ENCODE measurements at places on chromosomes 7 and 10.

- no peaks in the 10 kb centered on the region for H3K27me3 ChIP-seq
- no peaks in the 10 kb centered on the region for H3K36me3 ChIP-seq
- no peak overlapping the region for H3K4me3 ChIP-seq
- H3K27ac ChIP-seq: no peak overlapping the region
Measured at GRCh38 chr10:22609251-22609650, 105.1 kb downstream of the PIP4K2A start.

DNA sequence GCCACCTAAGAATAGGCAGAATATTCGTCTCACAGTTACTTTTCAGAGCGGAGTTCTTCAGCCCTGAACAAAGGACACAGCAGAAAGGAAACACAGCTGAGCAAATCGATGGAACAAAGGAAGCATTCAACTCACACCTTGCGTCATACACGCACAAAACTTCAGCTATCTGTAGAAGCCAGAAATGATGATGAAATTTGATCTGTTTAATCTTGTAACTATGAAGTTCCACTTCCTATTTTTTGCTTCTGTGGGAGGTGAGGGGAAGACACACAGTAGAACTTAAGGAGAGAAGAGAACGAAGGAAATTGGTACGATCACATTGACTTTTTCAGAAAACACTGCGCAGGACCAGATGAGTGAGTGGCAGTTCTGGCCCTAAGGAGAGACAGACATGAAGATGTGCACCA is 26.2 kb downstream of the FAM171A1 start:
- H3K4me3 ChIP-seq: no peak overlapping the region
- H3K36me3 ChIP-seq: no peaks in the 10 kb centered on the region
- no peak for DNase-seq
- peaks cover 2% of the 10 kb centered on the region for H3K4me1 ChIP-seq

- no peaks in the 10 kb centered on the region for H3K27me3 ChIP-seq
- peaks cover 19% of the 10 kb centered on the region for H3K4me1 ChIP-seq
- no peaks in the 10 kb centered on the region for H3K36me3 ChIP-seq
- H3K4me3 ChIP-seq: no peak overlapping the region
Measured at GRCh38 chr10:77156406-77156879, 481.2 kb downstream of the KCNMA1 start.

DNA sequence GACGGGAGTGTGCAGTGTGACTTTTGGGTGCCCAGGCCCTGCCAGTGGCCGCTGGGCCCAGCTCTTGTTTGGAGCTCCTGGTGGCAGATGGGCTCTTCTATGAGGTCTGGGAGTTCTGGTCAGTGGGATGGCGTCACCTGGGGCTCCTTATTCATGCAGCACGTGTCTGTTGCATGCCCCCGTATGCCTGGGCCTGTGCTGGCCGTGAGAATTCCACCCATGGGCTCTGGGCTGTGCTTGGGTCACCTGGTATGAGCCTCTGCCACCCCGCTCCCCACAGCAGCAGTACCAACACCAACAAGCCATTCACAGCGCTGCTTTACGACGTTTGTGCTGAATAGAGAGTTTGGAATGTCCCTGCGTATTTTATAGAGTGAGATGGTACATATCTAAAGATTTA is 27.1 kb downstream of the INPP5A start:
- H3K27me3 ChIP-seq: no peaks in the 10 kb centered on the region
- DNase-seq: no peak
- no peak overlapping the region for H3K27ac ChIP-seq
- H3K4me1 ChIP-seq: peaks cover 30% of the 10 kb centered on the region
- no peaks in the 10 kb centered on the region for H3K36me3 ChIP-seq

DNA sequence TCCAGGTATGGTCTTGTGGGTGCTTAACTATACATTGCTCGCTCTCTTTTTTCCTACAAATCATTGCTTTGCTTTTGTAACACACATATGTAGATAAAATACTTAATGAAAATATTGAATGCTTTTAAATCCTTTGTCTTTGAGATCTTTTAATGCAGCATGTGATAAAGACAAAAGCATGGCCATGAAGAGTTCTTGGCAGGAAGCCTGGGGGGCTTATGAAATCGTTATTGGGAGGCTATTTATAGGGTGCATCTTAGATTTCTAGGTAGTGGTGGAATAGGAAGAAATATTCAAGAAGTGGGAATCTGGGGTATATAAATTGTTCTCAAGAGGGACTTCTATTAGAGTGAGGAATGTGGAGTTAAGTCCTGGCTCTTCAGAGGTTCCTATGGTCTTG is 21.9 kb downstream of the UBE2D1 start:
- H3K27ac ChIP-seq: no peak overlapping the region
- no peak overlapping the region for H3K4me3 ChIP-seq
- no peaks in the 10 kb centered on the region for H3K36me3 ChIP-seq
- no peak for DNase-seq
- H3K4me1 ChIP-seq: peaks cover 8% of the 10 kb centered on the region

DNA sequence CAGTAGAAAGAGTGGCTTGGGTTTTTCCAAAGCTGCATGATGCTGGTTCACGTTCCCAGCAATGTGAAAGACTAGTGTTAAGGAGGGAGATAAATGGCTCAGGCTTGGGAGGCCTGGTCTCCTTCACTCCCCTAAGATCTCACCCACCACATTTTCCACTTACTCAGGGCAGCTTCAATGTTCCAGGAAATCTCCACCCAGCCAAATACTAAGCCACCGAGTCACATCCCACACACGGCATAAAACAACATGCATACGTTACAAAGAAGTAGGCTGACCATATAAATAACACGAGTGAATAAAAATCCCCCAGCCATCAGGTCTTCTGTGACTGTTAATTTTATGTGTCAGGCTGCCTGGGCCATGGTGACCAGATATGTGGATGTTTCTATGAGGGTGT is 303.5 kb downstream of the SFMBT2 start:
- no peaks in the 10 kb centered on the region for H3K4me1 ChIP-seq
- no peak overlapping the region for H3K27ac ChIP-seq
- no peaks in the 10 kb centered on the region for H3K36me3 ChIP-seq
- no peaks in the 10 kb centered on the region for H3K27me3 ChIP-seq
- H3K4me3 ChIP-seq: no peak overlapping the region

DNA sequence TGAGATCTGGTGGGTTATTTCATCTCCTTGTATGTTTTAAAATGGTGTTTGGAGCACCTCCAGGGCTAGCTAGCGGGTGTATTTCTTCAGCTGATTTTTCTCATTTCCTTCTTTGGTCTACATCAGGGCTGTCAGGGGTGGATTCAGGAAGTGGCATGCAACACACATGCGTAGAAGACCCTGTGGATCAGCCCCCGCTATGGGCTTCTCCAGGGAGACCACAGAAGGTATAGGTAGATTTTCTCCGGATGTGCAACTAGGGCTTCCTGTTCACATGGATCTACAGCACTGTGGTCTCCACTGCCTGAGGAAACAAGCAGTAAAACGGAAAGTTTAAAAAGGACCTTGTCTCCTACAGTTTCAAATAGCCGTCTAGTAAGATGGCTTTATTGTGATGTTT is 10.4 kb downstream of the NUB1 start:
- no peaks in the 10 kb centered on the region for H3K27me3 ChIP-seq
- no peak overlapping the region for H3K4me3 ChIP-seq
- peaks cover 9% of the 10 kb centered on the region for H3K4me1 ChIP-seq

DNA sequence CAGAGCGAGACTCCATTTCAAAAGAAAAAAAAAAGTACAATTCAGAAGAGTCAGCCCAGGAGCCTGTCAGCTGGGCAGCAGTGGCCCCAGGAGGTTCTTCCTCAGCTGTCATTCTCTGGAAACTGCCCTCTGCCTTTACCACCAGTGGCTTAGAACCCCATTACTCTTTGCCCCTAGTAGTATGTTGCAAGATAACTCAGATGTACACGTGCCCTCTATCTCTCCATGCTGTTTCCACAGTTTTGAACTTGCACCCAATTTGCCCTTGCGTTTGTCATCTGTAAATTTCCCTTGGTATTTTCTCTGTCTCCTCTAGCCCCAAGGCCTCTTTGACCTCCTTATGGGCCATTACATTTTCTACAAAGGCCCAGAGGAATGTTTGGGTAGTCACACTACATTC is 56.7 kb upstream of the PRKAR2B start:
- no peaks in the 10 kb centered on the region for H3K4me1 ChIP-seq
- no peak overlapping the region for H3K4me3 ChIP-seq
- DNase-seq: no peak
- no peaks in the 10 kb centered on the region for H3K27me3 ChIP-seq

- no peak overlapping the region for H3K4me3 ChIP-seq
- DNase-seq: no peak
- no peaks in the 10 kb centered on the region for H3K4me1 ChIP-seq
Measured at GRCh38 chr10:60604342-60604741, 173.9 kb upstream of the CDK1 start.

- H3K27ac ChIP-seq: peak within 1 kb of the TSS; percentile 94
- H3K4me1 ChIP-seq: peaks cover 21% of the 10 kb centered on the region
Measured at GRCh38 chr7:129952653-129953560, at the start of gene UBE2H. TSS of gene UBE2H (minus strand) at chr7:129952960. CDS start at chr7:129952555, 405 bp downstream.

GRCh38 chr10:104033966-104034365 is 51.7 kb downstream of the COL17A1 start:
- 0 out of 2 replicates have a peak, but pooled peaks cover 2% of the 10 kb centered on the region for H3K36me3 ChIP-seq
- no peak overlapping the region for H3K27ac ChIP-seq
- no peaks in the 10 kb centered on the region for H3K4me1 ChIP-seq

GRCh38 chr7:122770686-122771335 is 68.1 kb upstream of the RNF148 start:
- no peak for DNase-seq
- no peaks in the 10 kb centered on the region for H3K27me3 ChIP-seq
- no peak overlapping the region for H3K27ac ChIP-seq

GRCh38 chr10:27792216-27792615 is 46.6 kb upstream of the MKX start:
- H3K27ac ChIP-seq: no peak overlapping the region
- no peaks in the 10 kb centered on the region for H3K27me3 ChIP-seq
- no peaks in the 10 kb centered on the region for H3K36me3 ChIP-seq
- no peaks in the 10 kb centered on the region for H3K4me1 ChIP-seq
- no peak for DNase-seq
- H3K4me3 ChIP-seq: no peak overlapping the region

GRCh38 chr7:30694218-30694745 is 12.0 kb upstream of the CRHR2 start:
- H3K4me3 ChIP-seq: no peak overlapping the region
- DNase-seq: no peak
- H3K27ac ChIP-seq: no peak overlapping the region
- peaks cover 8% of the 10 kb centered on the region for H3K27me3 ChIP-seq
- no peaks in the 10 kb centered on the region for H3K4me1 ChIP-seq
- no peaks in the 10 kb centered on the region for H3K36me3 ChIP-seq

- H3K36me3 ChIP-seq: no peaks in the 10 kb centered on the region
- no peak overlapping the region for H3K4me3 ChIP-seq
- no peaks in the 10 kb centered on the region for H3K4me1 ChIP-seq
- DNase-seq: no peak
Measured at GRCh38 chr7:157056957-157057902, 46.8 kb upstream of the MNX1 start.

GRCh38 chr7:103134836-103135554 is 13.9 kb downstream of the NAPEPLD start:
- peaks cover 20% of the 10 kb centered on the region for H3K4me1 ChIP-seq
- H3K27me3 ChIP-seq: no peaks in the 10 kb centered on the region
- no peaks in the 10 kb centered on the region for H3K36me3 ChIP-seq
- no peak overlapping the region for H3K4me3 ChIP-seq

GRCh38 chr10:71404503-71405295 is 8.0 kb downstream of the CDH23 start:
- no peaks in the 10 kb centered on the region for H3K4me1 ChIP-seq
- no peak overlapping the region for H3K4me3 ChIP-seq
- no peak for DNase-seq
- H3K27ac ChIP-seq: no peak overlapping the region
- no peaks in the 10 kb centered on the region for H3K27me3 ChIP-seq

GRCh38 chr10:131854579-131855335 is 46.1 kb upstream of the PPP2R2D start:
- no peaks in the 10 kb centered on the region for H3K4me1 ChIP-seq
- H3K27me3 ChIP-seq: peaks cover 1% of the 10 kb centered on the region
- no peak overlapping the region for H3K27ac ChIP-seq
- no peak for DNase-seq

GRCh38 chr7:82091126-82091684 is 321.4 kb upstream of the HGF start:
- H3K4me1 ChIP-seq: no peaks in the 10 kb centered on the region
- no peak overlapping the region for H3K27ac ChIP-seq
- H3K4me3 ChIP-seq: no peak overlapping the region
- DNase-seq: no peak
- no peaks in the 10 kb centered on the region for H3K36me3 ChIP-seq

GRCh38 chr7:132738254-132738653 is 162.0 kb upstream of the PLXNA4 start:
- no peak overlapping the region for H3K27ac ChIP-seq
- DNase-seq: peak; percentile 18
- peaks cover 21% of the 10 kb centered on the region for H3K27me3 ChIP-seq
- no peaks in the 10 kb centered on the region for H3K4me1 ChIP-seq
- H3K4me3 ChIP-seq: no peak overlapping the region

GRCh38 chr10:100081075-100082001 is at the start of gene CPN1:
TSS of gene CPN1 (minus strand) at chr10:100081869. CDS start at chr10:100081625, 244 bp downstream.
- no peaks in the 10 kb centered on the region for H3K36me3 ChIP-seq
- H3K4me1 ChIP-seq: no peaks in the 10 kb centered on the region
- no peak within 1 kb of the TSS for H3K27ac ChIP-seq

DNA sequence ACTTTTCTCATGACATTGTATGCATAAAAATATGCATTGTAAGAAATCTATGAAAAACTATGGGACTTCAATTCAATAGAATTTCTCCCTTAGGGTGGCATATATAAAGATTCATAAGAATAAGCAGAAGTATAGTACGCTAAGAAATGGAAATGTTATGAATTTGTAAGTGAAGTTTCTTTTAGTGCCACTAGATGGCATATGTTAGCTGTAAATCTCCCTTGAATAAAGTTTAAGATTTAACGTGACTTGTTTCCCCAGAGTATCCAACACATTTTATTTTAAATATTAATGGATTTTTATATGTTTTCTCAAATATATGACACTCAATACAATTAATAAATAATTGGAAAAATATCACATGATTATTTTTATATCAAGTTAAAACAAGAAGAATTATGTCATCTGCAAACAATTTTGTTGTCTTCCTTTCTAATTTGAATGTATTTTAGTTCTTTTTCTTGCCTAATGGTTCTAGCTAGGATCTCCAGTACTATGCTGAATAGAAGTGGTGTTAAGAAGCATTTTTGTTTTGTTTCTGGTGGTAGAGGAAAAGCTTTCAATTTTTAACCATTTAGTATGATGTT is 287.2 kb downstream of the HGF start:
- no peaks in the 10 kb centered on the region for H3K4me1 ChIP-seq
- H3K4me3 ChIP-seq: no peak overlapping the region
- H3K36me3 ChIP-seq: no peaks in the 10 kb centered on the region
- H3K27me3 ChIP-seq: no peaks in the 10 kb centered on the region

- DNase-seq: no peak
- H3K27me3 ChIP-seq: no peaks in the 10 kb centered on the region
- no peak overlapping the region for H3K4me3 ChIP-seq
- H3K27ac ChIP-seq: no peak overlapping the region
Measured at GRCh38 chr10:71905164-71905563, 54.1 kb upstream of the PSAP start.

Data from Panc1 (cell line).